Stimulated activated CD4-positive, alpha-beta T cell treated with anti-CD3 and anti-CD28 coated beads, Interleukin-4, amount 100 ng/mL, for 4 hours (primary cell): ENCODE measurements at places on chromosomes 13 and 19.

DNA sequence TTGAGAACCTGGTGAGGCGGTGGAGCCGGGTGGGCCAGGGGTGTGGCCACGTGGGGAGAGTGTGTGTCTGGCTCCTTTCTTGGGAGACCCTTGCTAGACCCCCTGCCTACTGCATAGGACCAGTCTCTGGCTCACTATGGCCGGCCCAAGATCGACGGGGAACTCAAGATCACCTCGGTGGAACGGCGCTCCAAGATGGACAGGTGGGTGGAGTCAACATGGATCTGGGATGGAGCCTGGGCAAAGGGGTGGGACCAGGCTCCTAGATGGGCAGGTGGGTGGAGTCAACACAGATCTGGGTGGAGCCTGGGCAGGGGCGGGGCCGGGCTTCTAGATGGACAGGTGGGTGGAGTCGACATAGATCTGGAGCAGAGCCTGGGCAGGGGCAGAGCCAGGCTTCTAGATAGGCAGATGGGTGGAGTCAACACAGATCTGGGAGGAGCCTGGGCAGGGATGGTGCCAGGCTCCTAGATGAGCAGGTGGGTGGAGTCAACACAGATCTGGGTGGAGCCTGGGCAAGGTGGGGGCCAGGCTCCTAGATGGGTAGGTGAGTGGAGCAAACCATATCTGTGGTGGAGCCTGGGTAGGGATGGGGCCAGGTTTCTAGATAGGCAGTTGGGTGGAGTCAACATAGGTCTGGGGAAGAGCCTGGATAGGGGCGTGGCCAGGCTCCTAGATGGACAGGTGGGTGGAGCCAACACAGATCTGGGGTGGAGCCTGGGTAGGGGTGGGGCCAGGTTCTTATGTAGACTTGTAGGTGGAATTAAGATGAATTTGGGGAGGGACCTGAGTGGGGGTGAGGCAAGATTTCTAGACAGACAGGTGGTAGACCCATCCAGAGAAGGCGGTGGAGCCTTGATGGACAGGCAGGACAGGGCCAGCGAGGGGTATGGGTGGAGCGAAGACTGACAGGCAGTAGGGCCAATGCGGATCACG is 56.5 kb downstream of the VAV1 start:
- DNase-seq, result no peak

- no peak for DNase-seq
These were observed 355.8 kb downstream of the MYO16 start for GRCh38 chr13:108985166-108985565.

DNA sequence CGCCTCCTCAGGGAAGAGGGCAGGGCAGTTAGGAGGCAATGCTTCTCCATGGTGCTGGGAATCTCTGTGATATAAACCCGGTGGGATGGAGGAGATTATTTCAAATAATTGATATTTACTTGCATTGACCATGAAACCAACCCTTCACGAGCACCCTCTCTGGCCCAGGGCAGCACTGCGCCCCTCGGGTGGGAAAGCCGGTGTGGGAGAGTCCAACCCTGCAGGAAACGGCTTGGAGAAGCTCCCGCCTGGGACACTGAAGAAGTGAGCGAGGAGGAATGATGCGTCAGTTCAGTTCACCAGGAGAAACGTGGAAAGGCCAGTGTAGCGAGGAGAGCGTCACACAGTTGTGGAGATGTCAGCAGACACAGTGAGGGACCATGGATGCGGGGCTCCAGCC is 99.9 kb downstream of the COL4A2 start:
- no peak for DNase-seq

DNA sequence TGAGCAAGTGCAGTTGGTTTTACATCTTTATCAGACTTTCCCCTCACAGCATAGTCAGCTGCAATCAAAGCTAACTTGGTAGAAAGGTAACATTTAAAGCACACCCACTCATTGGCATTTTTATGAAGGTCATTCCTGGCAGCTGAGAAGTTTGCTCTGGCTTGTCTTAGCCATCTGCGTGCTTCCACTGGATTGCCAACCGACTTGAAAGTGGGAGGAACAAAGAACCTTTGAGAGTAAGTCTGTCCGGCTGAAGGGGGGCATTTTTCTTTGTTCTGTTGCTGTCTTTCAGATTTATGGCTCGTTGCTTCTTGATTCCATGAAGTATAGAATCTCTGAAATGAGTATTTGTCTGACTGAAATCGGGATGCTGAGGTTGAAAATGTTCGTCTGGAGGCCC is 103.1 kb downstream of the SACS start:
- DNase-seq, result no peak

GRCh38 chr19:10378124-10378523 is 2.2 kb downstream of the TYK2 start:
- DNase-seq, result no peak

GRCh38 chr19:1765232-1765903 is 12.1 kb downstream of the ONECUT3 start:
- DNase-seq, result no peak

GRCh38 chr13:63305641-63306133 is 1890.0 kb upstream of the PCDH20 start:
- no peak for DNase-seq

DNA sequence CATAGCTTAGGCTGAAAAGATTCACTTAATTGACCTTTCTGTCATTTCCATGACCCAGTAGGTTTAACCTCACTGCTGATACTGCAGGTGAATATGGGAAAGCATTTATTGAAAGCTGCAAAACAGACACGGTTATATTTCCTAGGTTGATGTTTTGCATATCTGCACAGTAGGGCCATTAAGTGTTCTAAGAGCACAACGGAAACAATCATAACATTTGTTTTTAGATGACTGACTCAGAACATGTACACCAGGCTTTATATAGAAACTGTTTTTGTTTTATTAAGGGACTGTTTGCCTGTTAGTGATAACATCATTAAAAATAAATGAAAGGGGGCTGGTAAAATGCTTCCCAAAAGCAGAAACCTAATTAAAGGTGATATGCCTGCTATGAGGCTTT is 367.8 kb downstream of the DACH1 start:
- no peak for DNase-seq

DNA sequence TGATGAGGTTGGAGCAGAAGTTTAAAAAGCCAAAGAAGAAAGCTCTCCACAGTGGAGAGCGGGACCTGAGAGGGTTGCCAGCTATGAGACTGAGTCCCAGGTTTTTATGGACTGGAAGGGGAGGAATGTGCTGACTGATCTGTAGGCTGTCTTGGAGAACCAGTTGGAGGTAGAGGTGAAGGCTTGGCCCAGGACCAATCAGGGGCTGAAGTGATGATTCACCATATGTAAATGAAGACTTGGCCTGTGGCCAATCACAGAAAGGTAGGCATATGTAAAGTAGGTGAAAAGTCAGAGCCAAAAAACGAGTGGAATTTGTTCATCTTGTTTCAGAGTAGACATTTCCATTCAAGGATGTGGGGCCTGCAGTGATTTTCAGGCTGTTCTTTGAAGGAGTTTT is 17.5 kb upstream of the KBTBD6 start:
- no peak for DNase-seq

DNA sequence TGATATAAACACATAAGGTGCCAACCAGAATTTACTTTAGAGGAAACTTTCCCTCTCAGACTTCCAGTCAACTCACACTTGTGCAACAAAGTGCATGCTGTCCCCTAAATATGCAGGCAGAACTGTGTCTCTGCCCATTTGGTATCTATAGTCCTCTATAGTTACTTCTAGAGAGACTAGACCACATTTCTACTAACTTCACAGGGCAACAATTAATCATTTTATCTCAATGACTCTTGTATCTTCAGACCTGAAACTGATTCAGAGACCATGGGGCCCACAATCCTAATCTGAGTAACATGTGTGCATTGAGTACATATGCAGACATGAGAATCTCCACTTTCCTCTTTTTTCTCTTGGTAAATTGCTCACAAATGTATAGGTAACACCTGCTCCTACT is 158.1 kb downstream of the ZNF486 start:
- no peak for DNase-seq

- DNase-seq, result no peak
These were observed 1.3 kb upstream of the RPS9 start for GRCh38 chr19:54199401-54199800.

- no peak for DNase-seq
These were observed 28.3 kb downstream of the EFNA2 start for GRCh38 chr19:1313695-1314613.

GRCh38 chr13:113837560-113838355 is 26.1 kb downstream of the GAS6 start:
- no peak for DNase-seq

GRCh38 chr19:37719927-37720265 is 335 bp upstream of the ZNF607 start:
- DNase-seq, result no peak

DNA sequence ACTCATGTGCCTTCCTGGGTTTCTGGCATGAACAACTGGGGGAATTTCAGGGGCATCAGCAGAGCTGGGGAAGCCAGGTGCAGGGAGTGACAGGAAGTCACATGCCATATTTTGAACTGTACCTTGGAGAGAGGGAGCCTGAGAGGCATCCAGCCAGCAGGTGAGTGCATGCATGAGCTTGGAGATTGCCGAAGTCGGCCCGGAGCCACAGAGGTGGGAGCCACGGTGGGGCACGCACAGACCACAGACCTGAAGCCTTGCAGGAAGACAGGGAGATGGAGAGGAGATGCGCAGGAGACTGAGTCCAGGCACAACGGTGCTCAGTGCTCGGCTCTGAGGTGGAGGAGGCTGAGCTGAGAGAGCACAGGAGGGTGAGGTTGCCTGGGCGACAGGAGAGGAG is 55.1 kb downstream of the CDADC1 start:
- DNase-seq, result no peak

DNA sequence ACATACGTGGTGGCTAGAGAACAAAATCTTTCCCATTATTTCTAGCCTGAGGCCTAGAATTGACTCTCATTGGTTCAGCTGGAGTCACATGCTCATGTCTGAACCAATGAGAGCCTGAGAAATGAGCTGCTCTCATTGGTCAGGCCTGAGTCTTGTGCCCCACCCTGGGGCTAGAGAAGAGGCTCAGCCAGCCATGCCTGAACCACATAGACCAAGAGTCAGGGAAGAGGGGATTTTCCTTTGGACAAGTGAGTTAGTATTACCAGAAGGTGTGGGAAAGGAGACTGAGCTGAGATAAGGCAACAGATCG is 6.9 kb downstream of the FXYD5 start:
- DNase-seq, result no peak

DNA sequence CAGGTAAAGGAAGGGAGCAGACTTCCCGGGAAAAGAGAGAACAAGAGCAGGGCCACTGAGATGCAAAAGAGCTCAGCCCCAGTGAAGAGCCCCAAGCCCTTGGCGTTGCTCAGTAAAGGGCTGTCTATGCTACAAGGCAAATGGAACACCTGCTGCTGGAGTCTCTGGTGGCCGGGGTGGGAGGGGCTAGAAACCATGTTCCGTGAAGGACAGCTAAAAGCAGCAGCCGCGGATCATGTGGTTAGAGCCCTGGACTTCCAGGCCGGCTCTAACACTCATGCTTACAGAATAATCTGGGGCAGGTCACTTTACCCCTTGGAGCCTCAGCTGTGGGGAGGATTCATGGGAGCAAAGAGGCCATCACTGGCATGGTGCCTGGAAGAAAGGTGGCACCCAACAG is 17.8 kb downstream of the POU2F2 start:
- no peak for DNase-seq

GRCh38 chr13:103100830-103101229 is 34.6 kb upstream of the SLC10A2 start:
- no peak for DNase-seq

DNA sequence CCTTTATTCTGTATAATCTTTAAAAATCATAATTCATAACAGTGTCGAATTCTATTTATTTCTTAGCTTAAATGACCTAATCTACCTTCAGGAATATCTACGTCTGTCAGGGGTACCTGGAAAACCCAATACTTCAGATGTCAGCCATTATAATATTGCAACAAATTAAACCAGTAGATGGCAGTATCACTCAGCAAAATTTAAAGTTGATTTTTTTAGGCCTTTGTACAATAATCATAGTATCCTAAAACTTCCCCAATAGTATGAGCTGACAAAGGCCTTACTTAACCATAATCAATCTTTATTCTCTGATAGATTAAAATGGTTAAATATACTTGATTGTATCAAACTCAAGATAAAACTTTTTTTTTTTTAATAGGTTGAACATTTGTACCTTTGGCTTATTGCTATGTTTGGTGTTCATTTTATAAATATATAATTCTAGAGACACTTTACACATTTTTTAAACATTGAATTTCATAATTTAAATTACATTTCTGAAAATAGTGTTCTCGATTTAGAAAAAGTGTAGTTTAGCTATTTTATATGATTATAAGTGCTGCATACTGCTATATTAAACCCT is 830.2 kb upstream of the SPRY2 start:
- DNase-seq, result no peak

DNA sequence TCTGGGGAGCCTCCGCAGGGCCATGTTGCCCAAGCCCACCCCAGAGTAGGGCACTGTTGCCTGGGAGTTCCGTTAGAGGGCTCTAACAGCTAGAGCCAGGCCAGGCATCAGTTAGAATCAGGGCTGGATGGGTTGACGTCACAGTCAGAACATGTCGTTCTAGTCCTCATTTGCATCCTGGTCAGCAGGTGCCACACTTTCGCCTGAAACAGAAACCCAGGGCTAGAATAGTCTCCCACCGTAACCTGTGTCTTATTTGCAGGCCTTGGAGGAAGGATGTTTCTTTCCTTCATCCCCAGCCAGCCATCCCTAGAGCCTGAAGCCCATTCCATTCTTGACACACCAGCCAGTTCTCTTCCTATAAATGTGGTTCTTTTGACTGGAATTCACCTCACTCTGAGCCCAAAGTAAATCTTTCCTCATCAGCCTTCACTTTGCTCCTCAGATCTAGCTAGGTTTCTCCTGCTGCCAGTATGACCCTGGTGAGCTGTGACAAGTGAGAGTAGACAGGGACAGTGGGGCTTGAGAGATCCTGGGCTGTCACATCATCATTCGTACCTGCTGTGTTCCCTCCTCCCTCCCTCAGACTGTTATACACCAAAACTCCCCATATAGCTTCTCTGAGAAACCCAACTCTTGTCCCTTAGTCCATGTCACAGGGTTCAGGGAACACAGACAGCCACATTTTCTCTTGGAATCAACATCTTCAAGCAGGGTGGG is 12.2 kb upstream of the CCDC97 start:
- DNase-seq, result no peak

DNA sequence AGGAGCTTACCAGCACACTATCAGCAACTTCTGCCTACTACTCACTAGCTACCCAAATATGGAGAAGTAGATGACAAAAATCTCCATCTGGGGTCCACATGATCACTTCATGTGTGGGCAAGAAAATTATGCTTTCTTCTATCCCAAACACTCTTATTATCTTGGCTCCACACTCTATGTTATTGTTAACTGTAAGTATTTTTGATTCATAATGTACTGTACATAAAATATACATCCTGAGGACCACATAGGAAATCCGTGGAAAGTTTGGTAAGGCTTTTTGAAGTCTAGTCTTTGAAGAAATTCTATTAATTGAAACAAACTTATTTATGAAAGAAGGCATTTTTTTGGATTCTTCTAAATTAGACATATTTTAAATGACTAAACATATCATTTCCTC is 378.8 kb downstream of the DACH1 start:
- no peak for DNase-seq
